Thoracic aorta endothelial cell (primary cell): ENCODE measurements at places on chromosomes 2 and 18. TPM values are rescaled to one million over a fixed set of nuclear protein-coding genes. Genes with fewer than 3 reads are reported as not detected.

Gene ZNF236
- 13.6 and 15.7 TPM in 2 replicates for total RNA-seq

Gene DSG4
- not detected in 2 replicates for total RNA-seq

Gene ERICH2
- total RNA-seq = not detected in 2 replicates

Gene SERPINB10
- total RNA-seq = 0.07 TPM in 1 of 2 replicates, not detected in the other

Gene ATG16L1
- 39.6 and 43.1 TPM in 2 replicates for total RNA-seq

Gene NAT8
- total RNA-seq = not detected in 2 replicates

Gene NFATC1
- total RNA-seq = 5.7 and 9.8 TPM in 2 replicates

Gene TBC1D8
- total RNA-seq = 60.9 and 62.6 TPM in 2 replicates
